ENCODE measurements at places on chromosomes 13 and 19. TPM values are rescaled to one million over a fixed set of nuclear protein-coding genes. Genes with fewer than 3 reads are reported as not detected.

GRCh38 chr13:105465251-105465650 lies 1070.2 kb downstream of the EFNB2 start:
- DNase-seq = no peak

DNA sequence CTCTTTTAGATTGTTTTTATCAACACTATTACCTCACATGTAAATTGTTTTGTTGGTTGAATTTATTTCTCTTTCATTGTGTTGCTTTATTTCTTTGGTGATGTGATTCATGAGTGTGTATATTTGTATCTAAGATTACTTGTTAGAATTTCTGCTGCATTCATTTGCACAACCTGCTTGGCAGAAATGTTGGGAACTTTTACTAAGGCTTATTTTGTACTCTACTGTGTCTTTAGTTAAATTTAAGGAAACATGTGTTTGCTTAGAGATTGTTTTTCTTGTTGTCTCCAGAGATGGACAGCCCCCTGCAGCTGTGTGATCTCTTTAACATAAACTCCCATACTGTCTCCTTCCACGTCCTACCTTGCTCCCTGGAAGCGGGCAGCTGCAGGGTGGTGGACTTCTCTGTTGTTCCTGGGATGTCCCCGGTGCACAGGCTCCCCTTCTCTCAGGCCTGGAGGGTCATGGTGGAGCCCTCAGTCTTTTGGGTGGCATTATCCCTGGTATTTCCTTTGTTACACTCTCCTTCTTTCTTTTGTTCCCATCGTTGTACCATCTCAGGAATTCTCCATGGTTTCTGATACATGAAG lies 212.0 kb upstream of the SPRY2 start:
- DNase-seq = no peak

DNA sequence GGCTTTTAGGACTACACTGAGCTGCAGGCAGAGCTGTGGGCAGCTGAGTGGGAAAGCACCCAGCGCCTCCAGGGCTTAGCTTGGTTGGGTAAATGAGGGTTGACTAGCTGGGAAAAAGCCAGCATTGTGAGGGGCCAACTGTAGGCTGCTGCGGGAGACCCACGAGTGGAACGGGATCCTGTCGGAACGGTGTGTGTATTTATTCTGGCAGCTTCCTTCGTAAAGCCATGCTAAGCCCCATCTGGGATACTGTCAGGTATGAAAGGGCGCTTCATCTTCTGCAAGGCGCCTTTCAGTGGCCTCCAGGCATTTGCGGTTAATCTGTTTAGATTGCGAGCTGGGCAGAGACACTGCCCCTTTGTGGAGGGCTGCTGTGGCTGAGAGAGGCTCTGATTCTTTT lies 39.5 kb upstream of the CNMD start:
- no peak for DNase-seq

- no peak for DNase-seq
Measured at GRCh38 chr13:109140479-109141349, 511.3 kb downstream of the MYO16 start.

Gene NKPD1
- 0.74 TPM for polyA plus RNA-seq

- no peak for DNase-seq
Measured at GRCh38 chr13:42164557-42165125, 107.3 kb upstream of the AKAP11 start.

Gene FAM216B
- 0.22 TPM for polyA plus RNA-seq

DNA sequence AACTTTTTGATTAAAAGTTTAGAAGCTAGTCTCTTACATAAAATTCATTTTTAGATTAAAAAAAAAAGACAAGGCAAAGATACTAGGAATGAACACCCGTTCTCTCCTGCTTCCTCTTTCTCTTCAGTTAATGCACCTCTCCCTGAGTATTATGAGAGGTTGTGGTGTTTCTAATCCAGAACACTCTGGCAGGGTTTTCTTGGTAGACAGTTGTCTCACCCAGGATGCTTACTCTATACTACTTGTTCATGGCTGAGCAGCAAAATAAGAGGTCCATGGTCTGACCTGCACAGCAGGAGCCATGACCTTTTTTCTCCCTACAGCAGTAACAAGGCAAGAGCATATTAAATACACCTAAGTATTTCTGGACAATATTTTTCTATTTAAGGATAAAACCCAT lies 62.0 kb downstream of the MICU2 start:
- no peak for DNase-seq

Gene ZNF681
- polyA plus RNA-seq = 2.8 TPM

DNA sequence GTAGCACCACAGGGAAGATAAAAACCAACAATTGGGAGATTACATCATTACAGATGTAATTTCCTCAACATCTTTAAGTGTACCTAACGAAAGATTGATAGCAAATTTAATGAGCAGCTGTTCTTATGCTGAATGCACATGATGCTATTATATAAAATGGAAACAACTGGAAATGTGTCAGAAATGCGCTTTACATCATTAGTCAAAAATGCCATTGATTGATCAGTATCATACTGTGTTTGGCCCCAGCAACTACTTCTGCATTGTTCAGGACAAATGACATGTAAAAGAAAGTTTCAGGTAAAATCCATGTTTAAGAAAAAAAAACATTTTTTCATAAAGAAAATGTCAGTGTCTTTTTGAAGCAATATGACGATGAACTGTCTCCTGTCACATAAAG lies 625.5 kb upstream of the MIR17HG start:
- no peak for DNase-seq

Gene CC2D1A
- 13.2 TPM for polyA plus RNA-seq

DNA sequence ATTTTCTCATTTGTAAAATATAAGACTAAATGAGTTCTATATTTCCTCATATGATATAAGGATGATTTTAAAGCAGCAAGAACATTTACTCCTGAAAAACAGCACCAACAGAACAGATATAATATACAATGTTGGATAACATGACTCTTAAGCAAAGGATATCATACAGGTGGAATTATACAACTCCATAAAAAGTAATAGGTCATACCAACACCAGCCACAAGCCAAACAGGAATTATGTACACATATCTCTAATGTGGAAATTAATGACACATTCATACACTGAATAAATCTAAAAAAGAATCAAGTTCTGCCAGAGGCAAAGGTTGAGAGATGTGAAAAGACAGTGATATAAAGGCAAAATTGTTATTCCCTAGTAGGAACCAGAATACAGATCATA lies 25.9 kb downstream of the INTS6 start:
- no peak for DNase-seq
